NCI-H1417 treated with DMSO at 0.1 percent for 48 hours (cell line): ENCODE measurements at places on chromosomes 11 and 22.

- DNase-seq: no peak
Measured at GRCh38 chr11:119423509-119424254, 710 bp upstream of the THY1 start.

- no peak for DNase-seq
Measured at GRCh38 chr11:43868852-43869567, 11.6 kb upstream of the ALKBH3 start.

DNA sequence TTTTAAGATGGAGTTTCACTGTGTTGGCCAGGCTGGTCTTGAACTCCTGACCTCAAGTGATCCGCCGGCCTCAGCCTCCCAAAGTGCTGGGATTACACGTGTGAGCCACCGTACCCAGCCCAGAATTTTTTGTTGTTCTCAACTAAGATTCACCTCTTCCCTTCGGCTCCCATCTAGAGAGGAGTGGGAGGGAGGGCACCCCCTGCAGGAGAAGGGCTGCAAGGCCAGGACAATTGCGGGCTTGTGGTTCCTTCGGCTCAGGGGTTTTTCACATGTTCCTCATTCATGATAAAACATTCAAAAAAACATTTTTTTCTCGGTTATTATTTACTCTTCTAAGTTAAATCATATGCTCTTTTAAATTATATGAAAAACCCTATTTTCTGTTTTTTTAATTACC is 201.1 kb upstream of the LRRC4C start:
- DNase-seq: no peak

- DNase-seq: no peak
Measured at GRCh38 chr22:46062232-46062615, 85.3 kb upstream of the WNT7B start.

DNA sequence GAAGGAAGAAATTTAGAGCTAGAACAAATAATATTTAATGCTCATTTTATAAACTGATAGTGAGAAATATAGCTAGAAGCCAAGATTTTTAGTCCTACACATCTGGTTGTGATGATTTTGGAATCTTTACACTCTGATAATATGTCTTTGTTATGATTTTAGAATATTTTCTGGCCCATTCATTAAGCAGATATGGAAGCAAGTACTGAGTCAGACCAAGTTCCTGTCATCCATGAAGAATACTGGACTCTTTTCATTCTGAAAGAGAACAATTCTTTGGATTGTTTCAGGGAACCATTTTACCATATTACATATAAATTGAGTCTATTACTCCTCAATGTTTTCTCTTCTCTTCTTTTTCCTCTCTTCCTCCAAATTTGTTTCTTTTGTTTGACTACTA is 227.4 kb downstream of the TMEM135 start:
- no peak for DNase-seq

DNA sequence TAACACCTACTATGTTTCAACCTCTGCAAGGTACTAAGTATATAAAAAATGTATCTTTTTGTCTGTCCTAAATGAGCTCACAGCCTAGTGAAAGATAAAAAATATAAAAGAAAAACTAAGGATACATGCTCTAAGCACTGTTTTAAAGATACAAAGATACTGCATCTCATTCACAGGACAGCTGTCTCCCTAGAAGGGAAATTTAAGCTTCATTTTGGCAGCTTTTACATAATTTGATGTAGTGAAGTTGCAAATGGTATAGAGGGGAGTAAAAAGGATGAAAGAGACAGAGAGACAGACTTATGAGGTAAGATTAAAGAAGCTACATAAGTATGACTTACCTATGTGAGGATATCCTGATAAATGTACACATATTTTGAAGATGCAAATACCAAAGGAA is 53.6 kb downstream of the LRRC4C start:
- no peak for DNase-seq

- no peak for DNase-seq
Measured at GRCh38 chr11:44007481-44008087, 40.2 kb upstream of the ACCSL start.
